Suppressor macrophage treated with lipopolysaccharide for 1 hour (primary cell): ENCODE measurements at places on chromosomes 1 and 21.

DNA sequence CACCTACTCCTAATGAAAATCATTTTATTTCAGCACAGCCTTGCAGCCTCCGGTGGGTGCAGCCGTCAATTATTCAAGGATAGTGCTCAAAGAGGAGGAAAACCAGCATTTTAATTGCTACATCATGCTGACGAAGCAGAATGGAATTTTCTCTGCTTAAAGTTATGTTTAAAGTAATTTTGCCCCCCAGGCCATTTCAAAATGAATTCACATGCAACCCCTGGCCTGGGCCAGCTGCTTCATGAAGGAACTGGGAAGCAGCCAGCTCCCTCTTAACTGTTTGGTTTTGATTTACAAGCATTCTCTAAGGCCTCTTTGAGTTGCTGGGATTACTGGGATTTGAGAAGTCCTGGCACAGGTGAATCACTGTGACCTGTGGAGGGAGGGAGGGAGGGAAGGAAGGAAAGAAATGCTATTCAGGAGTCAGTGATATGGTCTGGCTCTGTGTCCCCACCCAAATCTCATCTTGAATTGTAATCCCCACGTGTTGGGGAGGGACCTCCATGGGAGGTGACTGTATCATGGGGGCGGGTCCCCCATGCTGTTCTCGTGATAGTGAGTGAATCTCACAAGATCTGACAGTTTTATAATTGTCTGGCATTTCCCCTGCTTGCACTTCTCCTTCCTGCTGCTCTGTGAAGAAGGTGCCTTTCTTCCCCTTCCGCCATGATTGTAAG is 66.0 kb downstream of the PGBD5 start:
- DNase-seq = no peak

GRCh38 chr1:167905671-167906070 is 8.3 kb downstream of the ADCY10 start:
- no peak for DNase-seq

DNA sequence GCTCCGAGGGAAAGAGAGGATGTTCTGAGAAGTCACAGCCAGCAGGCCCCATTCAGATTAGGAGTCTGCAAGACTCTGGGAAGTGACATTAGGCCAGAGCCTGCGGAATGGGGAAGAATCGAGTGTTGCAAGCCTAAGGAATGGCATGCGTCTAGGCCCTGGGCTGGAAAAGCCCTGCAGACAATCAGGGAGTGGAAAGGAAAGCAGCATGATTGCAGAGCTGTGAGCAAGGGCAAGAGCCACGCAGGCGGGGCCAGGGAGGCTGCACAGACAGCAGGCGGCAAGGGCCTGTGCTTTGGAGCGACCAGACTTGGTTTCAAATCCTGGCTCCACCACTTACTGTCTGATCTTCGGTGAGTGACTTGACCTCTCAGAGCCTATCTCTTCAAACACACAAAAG is 118.2 kb downstream of the RRAGC start:
- DNase-seq = no peak

DNA sequence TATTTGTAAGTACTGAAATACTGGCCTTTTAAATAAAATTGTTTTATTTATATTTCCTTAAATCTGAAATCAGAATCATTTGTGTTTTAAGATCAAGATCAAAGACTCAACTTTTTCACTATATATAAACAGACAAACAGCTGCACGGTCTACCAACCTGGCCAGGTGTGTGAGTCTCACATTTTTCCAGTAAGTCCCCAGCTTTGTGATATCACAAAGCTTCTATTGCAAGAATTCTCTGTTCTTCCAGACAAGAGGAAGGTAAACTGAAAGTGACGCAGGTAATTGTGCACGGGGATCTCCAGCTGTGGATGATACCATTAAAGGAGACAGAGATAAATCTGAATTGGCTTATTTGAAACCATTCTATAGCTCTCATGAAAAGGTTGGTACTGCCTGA is 41.2 kb upstream of the CYP2J2 start:
- no peak for DNase-seq

DNA sequence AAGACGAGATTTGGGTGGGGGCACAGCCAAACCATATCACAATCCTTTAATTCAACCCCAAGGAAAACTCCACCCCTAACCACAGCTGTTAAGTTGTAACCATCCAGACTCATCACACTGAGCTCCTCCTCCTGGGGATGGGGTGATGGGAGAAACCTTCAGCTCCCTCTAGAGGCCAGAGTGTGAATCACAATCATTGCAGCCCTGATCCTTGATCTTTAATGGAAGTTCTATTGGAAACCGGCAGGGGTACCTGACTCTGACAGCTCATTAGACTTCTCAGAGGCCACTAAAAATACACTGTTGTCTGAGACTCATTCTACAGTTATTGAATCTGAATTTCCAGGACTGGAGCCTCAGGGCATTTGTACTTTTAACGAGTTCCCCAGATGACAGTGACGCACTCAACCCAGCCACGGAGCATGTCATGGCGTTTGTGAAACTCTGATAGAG is 127.2 kb downstream of the IGSF21 start:
- DNase-seq = peak; percentile 65

GRCh38 chr21:38392661-38393060 is 105.6 kb downstream of the ERG start:
- no peak for DNase-seq

GRCh38 chr1:82399093-82399492 is 598.4 kb downstream of the ADGRL2 start:
- DNase-seq = no peak

GRCh38 chr1:226403201-226404034 is 4.5 kb downstream of the PARP1 start:
- peak; percentile 23 for DNase-seq

DNA sequence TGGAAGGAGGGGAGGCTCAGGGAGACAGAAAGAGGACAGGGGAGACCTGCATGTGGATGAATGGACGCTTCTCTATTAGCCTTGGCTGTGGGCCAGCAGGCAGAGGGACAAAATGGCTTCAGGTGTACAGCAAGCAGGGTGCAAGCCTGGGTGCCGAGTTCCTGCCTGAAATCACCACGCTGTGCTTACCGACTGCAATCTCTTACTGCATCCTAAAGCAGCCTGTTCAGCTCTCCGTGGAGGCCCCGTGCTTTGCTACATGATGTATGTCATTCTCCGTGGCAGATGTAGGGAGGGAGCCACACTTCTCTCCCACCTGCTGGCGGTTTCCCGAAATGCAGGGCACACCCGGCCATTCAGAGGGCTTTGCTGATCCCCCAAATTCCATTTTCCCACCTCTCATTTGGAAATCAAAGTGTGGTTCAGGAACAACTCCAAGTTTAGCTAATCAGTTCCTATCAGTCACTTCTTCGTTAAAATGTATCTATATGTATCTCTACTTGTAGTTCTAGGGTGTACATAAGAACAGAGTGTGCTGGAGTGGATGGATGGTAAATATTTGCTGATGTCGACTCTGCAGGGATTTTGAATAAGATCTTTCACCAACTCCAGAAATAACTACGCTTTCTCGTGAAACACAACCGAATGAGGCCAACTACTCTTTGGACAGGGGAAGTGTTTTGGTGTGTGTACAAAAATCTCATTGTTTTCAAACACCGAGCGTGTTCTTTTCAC is 122.3 kb upstream of the BACE2 start:
- DNase-seq = no peak

DNA sequence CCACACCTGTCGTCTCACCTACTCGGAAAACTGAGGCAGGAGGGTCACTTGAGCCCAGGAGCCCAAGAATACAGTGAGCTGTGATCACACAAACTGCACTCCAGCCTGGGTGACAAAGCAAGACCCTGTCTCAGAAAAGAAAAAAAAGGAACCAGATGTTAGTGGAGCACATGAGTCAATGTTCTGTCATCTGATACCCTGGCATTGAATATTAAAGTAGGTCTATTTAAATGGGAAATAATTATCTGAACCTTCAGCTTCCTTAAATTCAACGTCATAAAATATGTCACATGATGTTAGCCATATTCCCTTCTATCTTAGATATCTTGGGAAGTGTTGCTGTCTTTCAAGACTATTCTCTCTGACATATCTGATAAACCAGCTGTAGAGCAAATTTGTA is 47.3 kb downstream of the NCAM2 start:
- DNase-seq = peak; percentile 6

GRCh38 chr1:54814126-54814498 is 13.0 kb upstream of the TTC22 start:
- no peak for DNase-seq

- DNase-seq = no peak
Measured at GRCh38 chr1:11943619-11944018, 9.1 kb downstream of the PLOD1 start.

DNA sequence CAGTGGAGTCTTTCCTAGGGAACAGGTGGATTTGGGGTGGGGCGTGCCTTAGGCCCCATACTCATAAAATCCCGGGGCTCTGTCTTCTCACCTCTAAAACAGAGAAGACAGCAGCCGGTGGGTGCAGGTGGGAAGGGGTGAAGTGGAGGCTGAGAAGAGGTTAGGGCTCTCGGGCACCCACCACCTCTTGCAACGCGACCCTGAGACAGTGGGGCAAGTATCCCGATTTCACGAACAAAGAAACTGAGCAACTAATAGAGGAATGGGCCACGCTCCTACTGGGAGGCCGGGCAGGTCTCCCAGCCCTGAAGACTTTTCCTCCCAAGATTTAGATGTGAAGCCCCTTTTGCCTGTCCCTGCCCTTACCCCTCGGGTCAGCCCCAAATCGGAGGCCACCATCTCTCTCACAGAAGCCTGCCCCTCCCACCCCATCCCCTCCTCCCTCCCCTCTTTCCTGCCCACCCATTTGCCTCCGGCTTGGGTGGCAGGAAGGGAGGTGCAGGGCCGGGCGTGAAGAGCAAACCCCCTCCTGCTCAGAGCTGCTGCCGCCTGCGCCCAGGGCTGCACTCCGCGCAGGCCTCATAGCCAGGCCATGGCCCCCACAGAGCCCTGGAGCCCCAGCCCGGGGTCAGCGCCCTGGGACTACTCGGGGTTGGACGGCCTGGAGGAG is at the start of gene GPR25:
Gene GPR25, plus strand, starts transcription at position 536 of the 670 bp plus-strand sequence. Its CDS starts 57 bp downstream, at position 593.
- no peak for DNase-seq

- DNase-seq = no peak
Measured at GRCh38 chr1:5933676-5934057, 58.6 kb downstream of the NPHP4 start.

- no peak for DNase-seq
Measured at GRCh38 chr1:25985171-25985570, 12.7 kb downstream of the PAFAH2 start.

GRCh38 chr1:28437924-28438699 is 67.7 kb upstream of the RCC1 start:
- DNase-seq = peak; percentile 94

GRCh38 chr1:182092336-182092735 is 30.8 kb upstream of the ZNF648 start:
- no peak for DNase-seq

GRCh38 chr21:25983745-25984144 is 186.8 kb downstream of the APP start:
- no peak for DNase-seq

DNA sequence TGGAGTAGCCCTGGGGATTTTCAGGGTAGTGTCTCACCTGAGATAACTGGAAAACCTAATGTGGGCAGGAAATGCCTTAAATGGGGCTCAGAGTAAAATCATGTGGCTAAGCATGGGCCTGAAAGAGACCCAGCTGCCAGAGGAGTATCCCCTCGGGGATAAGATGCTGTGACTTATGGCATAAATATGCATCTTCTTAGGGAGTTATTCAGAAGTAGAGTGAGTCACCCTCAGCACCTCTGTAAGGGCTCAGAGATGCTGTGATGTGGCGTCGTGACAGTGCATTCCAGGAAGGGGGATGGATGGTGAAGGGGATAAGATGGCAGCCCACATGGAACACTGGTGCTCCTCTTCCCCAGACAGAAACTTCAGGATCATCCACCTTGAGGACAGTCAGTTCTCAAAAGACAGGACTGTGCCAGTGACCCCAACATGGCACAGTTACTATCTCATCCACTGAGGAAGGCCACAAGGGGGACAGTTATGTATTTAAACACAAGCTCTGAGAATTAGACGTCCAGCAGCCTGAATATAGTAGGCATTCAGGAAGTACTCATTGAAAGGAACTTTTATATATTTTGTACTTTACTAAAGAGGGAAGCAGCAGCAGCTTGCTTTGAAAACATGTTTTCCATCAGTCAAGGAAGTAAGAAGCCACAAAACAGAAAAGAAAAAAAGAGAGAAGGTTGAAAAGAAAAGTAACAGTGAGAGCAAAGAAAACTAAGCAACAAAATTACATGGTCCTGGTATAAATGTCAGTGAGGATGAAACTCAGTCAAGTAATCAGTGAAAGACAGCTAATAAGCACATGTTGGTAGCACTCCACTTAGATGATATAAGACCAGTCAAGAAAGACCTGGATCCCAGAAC is 8.3 kb downstream of the IL24 start:
- DNase-seq = no peak

DNA sequence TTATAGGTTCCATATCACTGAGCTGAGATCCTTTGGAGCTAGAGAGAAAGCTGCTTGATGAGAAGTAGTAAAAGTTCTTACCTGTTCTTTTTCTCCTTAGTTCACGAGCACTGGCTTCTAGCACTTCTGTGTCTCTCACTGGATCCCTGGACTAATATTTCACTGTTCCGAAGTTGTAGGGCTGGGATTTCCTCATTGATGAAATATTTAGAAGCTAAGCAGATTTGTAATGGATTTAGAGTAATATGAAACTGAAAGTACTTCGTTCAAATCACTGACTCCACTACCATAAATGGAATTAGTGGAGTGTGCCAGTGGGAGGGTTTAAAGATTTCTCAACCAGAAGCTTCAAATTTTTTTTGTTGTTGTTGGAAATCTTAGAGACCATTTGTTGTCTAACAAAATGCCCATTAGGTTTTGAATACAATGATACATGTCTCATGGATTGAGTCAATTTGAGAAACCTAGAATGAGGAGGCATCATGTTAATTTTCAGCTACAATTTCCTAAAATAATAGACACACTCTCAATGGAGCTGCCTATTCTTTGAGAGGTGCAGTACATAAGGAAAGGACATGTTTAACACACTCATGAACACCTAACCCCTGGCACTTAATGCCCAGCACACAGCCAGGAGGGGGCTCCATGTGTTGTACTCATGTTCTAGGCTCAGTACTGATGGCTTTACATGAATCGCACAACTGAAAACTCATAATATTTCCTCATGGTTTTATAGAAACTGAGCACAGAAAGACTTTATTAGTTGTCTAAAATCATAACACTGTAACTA is at the start of gene GBP1:
Gene GBP1, minus strand, starts transcription at position 130 of the 790 bp plus-strand sequence. CDS start 1,974 bp downstream, outside the sequence.
- peak; percentile 96 for DNase-seq

DNA sequence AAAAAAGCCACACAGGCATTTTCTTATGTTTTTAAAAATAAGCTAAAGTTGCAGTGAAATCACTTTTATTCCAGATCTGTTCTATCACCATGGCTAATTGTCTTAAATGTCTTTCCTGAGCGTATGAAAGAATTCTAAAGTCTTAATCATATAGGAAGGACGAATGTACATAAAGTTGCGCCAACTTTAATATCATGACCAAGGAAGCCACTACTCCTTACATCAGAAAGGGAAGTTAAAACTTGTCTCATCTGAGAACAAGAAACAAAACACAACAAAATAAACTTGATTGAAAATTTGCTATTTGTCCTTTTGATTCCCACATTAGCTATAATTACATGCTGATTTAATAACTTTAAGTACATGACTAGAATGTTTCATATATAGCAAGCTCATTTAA is 26.5 kb downstream of the CNIH4 start:
- peak; percentile 58 for DNase-seq

GRCh38 chr1:69409731-69410456 is 157.8 kb upstream of the LRRC7 start:
- DNase-seq = no peak
